Placental pericyte (primary cell): ENCODE measurements at places on chromosomes 7 and 10. TPM values are rescaled to one million over a fixed set of nuclear protein-coding genes. Genes with fewer than 3 reads are reported as not detected.

The ZNF804B gene
- not detected in 2 replicates for total RNA-seq

The FEZF1 gene
- total RNA-seq = not detected in 2 replicates

The ACSL5 gene
- 1.4 and 1.5 TPM in 2 replicates for total RNA-seq

The DDX56 gene
- 41.4 and 88.2 TPM in 2 replicates for total RNA-seq

The FKBP14 gene
- 48.4 and 61.7 TPM in 2 replicates for total RNA-seq

The PLXDC2 gene
- 3.6 and 4.6 TPM in 2 replicates for total RNA-seq

The HSPA12A gene
- total RNA-seq = 12.9 and 18.9 TPM in 2 replicates
